ENCODE measurements at places on chromosomes 6 and 20. TPM values are rescaled to one million over a fixed set of nuclear protein-coding genes. Genes with fewer than 3 reads are reported as not detected.

GRCh38 chr20:25302596-25302995, 54.7 kb downstream of the PYGB start:
- no peak for DNase-seq

DNA sequence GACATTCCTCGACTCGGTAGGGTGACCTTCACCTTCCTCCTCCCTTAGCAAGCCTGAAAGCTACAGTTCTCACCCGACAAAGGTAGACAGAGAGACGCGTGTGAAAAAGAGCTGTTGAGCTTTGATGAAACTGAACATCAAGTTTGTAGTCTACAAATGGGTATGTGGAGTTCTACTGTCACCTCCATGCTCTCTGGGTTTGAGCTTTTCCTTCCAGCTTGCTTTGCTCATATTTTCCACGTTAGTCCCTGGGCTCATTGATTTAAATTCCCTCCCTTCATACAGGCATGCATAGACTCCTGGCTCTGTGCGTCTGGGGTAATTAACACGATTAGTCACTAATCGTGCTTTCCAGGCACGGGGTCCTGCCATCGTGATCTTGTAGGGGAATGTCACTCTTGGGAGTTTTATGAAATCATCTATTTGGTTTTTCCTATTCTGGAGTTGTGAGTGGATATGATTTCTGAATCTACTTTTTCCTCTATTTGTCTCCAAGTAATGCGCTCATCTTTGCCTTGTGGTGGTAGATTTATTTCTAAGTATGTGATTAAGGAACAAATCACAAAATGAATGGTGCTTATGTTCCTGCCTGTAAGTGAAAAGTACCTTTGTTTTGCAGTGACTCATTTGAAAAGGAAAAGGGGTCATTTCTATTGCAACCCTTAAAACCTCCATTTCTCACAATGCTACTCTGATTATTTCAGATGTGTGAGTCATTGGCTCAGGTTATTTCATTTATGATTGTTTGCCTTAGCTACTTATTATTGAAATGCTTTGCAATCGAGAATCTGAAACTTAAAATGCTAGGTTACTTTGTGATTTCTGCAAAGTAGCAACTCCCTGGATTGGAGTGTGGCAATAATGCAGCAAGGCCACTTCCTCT, 154.6 kb downstream of the ZDHHC14 start:
- no peak for DNase-seq

The CSTF1 gene
- 41.2 TPM for polyA plus RNA-seq

DNA sequence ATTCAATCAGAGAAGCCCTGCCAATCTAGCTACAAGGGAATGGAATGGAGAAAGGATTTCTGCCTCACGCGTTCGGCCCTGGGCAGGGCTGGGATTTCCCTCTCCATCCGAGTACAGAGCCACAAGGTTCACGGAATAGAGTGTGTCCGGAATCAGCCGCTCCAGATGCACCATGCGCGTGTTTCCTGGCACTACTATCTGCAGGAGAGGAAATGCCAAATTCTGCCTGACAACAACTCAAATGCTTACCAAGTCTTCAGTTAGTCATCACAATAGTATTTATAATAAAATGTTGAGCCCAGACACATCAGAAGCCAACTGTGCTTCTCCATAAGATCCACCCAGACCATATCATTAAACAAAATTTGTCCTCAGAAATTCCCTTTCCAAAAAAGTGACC, 75.1 kb downstream of the COL12A1 start:
- no peak for DNase-seq

GRCh38 chr20:2124564-2125213, 23.1 kb downstream of the STK35 start:
- DNase-seq, result no peak

- no peak for DNase-seq
These were observed 372.9 kb downstream of the DOK5 start for GRCh38 chr20:54848262-54848661.

DNA sequence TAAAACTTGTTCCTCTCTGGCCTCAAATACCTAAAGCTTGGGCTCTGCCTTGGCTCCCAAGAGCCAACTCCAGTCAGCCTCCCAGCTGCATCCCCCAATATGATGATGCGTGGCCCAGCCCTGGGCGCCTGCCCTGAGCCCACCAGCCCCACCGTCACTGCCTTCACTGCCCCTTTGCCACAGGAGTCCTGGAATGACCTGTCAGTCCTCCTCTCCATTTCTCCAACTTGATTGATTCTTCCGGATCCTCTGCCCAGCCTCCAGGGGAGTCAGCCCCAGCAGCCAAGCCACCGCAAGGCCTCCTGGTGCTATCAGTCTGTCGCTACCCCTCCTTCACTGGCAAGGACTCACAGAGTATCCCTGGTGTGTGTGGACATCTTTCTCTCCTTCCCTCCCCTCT, 96.7 kb upstream of the PMEPA1 start:
- no peak for DNase-seq

GRCh38 chr6:90105506-90106170, 191.0 kb downstream of the BACH2 start:
- no peak for DNase-seq

GRCh38 chr6:125357515-125358256, 55.9 kb upstream of the HDDC2 start:
- no peak for DNase-seq

DNA sequence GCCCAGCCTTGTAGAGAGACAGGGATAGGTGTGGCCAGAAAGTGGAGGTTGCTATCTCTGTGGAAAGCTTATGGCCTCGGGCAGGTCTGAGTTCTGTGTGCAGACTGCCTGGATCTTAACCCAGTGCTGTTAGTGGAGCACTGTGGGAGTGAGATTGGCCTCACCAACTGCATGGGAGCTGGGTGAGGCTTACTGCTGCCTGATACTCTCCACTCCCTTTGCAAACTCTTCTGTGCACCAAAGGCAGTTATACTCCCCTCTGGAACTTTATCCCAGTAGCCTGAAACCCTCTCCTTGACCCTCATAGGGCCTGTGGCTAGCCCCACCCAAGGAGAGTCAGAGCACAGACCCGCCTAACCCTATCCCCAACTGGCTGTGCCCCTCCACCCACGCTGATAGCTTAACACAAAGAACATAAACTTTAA, 41.4 kb upstream of the PKIB start:
- no peak for DNase-seq

- no peak for DNase-seq
These were observed 39.0 kb downstream of the CAP2 start for GRCh38 chr6:17432356-17432755.

DNA sequence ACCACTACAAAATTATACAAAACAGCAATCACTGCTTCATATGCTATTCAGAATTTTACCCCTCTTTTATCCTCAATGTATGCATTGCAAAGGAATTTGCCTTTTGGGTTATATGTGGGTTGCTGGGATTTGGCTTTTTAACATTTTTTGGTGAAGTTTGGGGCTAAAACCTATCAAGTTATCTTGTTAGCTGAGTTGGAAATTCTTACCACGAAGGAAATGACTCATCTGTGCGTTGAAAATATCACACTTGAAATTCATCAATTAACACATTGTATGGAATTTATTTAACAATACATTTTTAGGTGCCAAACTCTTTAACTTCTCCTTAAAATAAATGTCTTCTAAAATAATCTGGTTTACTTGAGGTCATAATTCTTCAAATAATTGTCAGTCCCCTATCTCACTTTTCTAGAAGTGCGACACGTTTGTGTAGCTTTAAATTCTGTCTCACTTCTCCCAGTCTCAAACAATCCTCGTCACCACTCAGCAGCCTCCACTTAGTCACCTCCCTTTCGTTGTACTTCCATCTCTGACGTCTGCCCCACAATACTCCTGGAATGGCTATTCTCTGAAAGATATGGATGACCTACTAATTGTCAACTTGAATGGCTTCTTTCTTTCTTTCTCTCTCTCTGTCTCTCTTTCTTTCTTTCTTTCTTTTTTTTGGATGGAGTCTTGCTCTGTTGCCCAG, 88.5 kb downstream of the PHACTR1 start:
- no peak for DNase-seq

- DNase-seq, result no peak
These were observed 1172.2 kb upstream of the CITED2 start for GRCh38 chr6:140546640-140547039.

The OPRM1 gene
- not detected for polyA plus RNA-seq

The LZTS3 gene
- 4.9 TPM for polyA plus RNA-seq

The GPR63 gene
- 3.2 TPM for polyA plus RNA-seq

GRCh38 chr6:106897580-106897979, 76.9 kb downstream of the CD24 start:
- no peak for DNase-seq

GRCh38 chr6:3325210-3325609, 66.5 kb downstream of the PSMG4 start:
- no peak for DNase-seq

The ZNF217 gene
- 33.3 TPM for polyA plus RNA-seq

GRCh38 chr6:105748737-105749161, 337.4 kb upstream of the PRDM1 start:
- no peak for DNase-seq

DNA sequence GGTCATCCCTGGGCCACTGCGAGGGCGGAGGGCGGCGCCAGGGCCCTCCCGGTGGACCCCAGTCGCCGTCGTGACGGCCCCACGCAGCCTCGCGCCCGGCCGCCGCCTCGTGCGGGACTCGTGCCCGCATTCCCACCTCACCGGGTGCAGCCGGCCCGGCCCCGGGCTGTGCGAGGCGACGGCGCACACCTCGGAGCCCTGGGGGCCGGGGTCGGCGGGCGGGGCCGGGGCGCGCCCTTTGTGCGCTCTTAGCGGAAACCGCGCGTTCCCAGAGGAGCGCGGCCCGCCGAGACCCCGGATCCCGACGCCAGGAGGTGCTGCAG, 5.5 kb upstream of the DLL1 start:
- no peak for DNase-seq

- DNase-seq, result no peak
These were observed 533 bp downstream of the ZFAND3 start for GRCh38 chr6:37819802-37820717.

The CCN6 gene
- polyA plus RNA-seq, result 0.41 TPM

DNA sequence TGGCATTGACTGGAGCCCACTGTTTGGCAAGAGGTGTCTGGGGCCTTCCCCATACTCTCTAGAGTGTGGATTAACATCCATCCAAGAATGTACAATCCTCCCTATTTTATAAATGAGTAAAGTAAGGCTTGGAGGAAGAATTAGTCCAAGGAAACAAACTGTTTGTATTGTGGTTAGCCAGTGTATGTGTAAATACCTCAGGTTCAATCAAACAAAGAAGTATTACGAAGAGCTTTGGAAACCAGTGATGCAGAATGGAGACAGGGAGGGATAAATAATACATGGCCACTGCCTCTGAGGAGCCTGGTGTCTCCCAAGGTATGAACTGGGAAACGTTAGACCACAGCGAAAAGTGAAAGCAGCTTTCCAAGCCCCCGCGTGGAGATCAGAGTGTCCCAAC, 226.6 kb upstream of the RIN2 start:
- DNase-seq, result no peak

DNA sequence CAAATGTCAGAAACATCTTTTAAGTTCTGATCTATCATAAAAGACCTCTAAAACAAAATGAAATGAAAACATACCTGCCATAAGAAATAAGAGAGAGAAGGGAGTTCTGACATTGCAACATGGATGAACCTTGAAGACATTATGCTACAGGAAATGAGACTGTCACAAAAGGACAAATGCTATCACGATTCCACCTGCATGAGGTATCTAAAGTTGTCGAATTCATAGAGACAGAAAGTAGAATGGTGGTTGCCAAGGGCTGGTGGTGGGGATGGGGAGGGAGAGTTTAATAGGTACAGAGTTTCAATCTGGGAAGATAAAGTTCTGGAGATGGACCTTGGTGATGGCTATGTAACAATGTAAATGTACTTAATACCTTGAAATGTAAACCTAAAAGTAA, 3.3 kb downstream of the EZR start:
- no peak for DNase-seq

DNA sequence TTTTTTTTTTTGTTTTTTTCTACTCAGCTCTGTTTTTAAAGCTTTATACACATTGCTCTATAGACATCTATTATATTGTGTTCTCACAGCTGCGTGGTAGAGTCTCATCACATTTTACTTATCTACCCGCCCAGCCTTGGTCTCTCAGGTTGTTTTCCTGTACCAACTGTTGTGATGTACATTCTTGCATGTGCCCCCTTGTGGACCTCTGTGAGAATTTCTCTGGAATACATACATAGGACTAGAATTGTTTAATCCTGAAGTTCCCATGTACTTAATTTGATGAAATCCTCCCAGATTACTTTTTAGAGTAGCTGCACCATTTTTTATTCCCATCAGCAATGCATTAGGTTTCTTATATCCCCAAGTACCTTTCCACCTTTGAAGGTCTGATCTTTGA, 40.4 kb upstream of the TINAG start:
- DNase-seq, result no peak

GRCh38 chr6:48377115-48377514, 266.1 kb upstream of the PTCHD4 start:
- DNase-seq, result no peak

- no peak for DNase-seq
These were observed 42.8 kb downstream of the CTCFL start for GRCh38 chr20:57482148-57482547.

DNA sequence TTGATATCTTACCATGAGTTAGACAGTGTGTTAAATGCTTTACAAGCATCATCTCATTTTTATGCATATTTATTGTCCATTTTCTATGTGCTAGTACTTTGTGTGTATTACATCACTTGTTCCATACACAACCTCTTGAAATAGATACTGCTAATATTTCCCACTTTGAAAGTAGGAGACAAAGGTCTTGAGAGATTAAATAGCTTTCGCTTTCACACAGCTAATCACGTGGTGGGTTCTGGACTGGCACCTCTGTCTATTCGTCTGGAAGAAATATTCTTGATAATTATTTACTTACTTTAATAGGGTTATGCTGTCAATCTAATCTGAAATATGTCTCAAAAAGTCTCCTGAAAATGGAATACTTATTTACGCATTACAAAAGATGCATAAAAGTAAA, 30.2 kb downstream of the EPHA7 start:
- no peak for DNase-seq

- no peak for DNase-seq
These were observed 160.0 kb downstream of the SOD2 start for GRCh38 chr6:159533016-159533415.

The PRDM13 gene
- not detected for polyA plus RNA-seq

- no peak for DNase-seq
These were observed 84.3 kb upstream of the FOXO3 start for GRCh38 chr6:108476376-108476775.

GRCh38 chr6:147040121-147040910, 163.9 kb upstream of the STXBP5 start:
- DNase-seq, result no peak

DNA sequence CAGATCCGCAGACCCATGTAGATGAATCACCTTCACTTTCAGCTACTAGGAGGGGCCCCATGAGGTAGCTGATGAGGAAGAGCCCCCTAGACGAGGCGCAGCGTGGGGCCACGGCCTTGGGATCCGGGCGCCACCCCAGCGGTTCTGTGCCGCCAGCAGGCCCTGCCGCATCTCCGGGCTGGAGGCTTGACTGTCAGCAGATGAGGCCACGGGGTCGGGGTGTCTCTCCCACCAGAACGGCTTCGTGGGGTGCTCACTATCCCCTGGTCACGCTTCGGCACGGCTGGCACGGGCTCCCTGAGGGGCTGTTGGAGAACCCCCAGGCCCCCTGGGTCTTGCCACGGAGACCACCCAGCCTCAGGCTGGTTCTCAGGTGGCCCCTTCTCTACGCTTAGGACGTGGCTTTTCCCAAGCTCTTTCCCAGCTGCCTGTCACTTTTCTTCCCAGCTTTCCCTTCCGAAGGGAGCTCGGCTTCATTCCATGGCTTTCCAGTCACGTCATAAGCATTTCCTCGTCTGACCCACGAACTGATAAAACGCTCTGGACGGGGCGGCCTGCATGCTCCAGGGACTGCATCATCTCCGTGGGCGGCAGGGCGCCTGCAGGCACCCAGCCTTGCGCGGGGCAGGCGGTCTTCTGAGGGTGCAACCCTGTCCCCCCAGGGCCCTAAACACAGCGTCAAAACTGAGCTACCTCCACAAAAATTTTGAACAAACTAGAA, 85.9 kb downstream of the THBS2 start:
- DNase-seq, result no peak

The MAVS gene
- polyA plus RNA-seq, result 30.6 TPM

The SCUBE3 gene
- polyA plus RNA-seq, result 48.1 TPM
